ENCODE measurements at places on chromosomes 13 and 19.
A peak's percentile ranks its signal among the peaks of the same experiment; 100 is the strongest.

DNA sequence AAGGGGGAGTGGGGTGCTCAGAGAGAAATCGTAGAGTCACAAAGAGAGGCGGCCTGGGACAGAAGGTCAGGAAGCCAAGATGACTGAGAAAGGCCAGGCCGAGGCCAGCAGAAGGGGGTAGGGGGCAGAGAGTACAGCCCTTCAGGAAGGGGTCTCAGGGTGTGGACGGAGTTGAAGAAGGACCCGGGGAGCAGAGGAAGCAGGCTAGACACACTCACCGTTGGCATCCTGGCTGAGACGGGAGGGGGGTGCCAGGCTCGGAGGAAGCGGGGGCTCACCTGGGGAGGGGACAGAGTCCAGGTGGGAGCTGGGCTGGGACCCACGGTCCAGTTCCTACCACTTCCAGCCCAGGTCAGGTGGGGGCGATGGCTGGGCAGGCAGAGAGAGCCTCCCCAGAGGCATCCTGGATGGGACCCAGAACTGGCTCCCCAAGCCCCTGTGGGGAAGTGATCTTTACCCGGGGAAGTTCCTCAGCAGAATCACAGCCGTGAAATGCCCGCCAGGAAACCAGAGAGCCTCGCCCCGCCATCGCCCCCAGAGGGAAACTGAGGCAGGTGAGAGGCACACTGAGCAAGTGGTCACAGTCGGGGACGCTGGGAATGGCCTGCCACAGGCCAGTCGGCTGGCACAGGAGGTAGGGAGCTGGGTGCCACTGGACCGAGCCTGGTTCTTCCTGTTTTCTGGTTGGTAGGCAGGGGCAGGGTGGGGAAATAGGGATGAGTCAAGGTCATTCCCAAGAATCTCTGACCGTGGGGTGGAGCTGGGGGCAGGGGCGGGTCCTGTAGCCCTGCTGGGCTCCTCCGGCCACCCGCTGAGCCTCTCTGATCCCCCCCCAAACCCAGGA, 1.4 kb downstream of the MATK start:
- no peak for DNase-seq

DNA sequence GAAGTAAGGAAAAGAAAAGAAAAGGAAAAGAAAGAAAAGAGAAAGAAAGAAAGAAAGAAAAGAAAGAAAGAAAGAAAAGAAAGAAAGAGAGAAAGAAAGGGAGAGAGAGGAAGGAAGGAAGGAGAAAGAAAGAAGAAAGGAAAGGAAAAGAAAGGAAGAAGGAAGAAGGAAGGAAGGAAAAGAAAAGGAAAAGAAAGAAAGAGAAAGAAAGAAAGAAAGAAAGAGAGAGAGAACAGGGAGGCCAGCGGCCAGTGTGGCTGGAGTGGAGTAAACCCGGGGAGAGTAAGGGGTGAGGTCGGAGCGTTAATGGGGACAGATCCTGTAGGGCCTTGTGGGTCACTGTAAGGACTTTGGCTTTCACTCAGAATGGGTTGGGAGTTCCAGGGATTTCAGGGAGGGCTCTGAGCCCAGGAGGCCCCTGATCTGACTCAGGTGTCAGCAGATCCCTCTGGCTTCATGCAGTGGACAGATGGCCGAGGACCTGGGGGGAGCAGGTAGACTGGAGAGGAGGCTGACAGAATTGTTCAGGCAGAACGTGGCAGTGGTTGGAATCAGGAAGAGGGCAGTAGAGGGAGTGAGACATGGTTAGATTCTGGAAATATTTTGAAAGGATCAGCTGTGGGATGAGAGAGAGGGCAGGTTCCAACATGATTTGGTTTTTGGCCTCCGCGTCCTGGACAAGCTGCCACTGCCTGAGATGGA, 19.8 kb upstream of the FXYD3 start:
- no peak for DNase-seq

- peak; percentile 73 for DNase-seq
Observed at GRCh38 chr19:14072535-14073260, at the start of gene MISP3. TSS of gene MISP3 (plus strand) at chr19:14072786. CDS start at chr19:14073310, 524 bp downstream.

DNA sequence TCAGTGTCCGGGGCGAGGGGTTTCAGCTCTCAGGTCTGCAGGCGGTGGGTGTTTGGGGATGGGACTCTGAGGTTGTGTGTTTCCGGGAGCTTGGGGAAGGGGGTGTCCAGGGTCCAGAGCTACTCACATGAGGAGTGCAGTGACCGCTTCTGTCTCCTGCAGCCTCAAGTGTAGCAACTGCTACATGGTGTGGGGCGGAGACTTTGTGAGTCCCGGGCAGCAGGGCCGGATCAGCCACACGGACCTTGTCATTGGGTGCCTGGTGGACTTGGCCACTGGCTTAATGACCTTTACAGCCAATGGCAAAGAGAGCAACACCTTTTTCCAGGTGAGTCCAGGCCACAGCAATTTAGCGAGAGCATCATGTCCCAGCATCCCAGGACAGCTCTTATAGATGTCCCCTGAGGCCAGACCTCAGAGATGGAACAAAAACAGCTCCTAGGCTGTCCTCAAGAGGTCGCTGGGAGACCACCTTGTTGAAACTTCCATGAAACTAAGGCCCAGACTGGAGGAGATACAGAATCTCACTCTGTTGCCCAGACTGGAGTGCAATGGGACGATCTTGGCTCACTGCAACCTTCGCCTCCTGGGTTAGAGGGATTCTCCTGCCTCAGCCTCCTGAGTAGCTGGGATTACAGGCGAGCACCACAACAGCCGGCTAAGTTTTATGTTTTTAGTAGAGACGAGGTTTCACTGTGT, 44.9 kb downstream of the RYR1 start:
- no peak for DNase-seq

GRCh38 chr19:45444318-45445041, 20.8 kb upstream of the ERCC1 start:
- peak; percentile 94 for DNase-seq

- DNase-seq, result no peak
Observed at GRCh38 chr13:25085125-25085742, 10.7 kb upstream of the PABPC3 start.

DNA sequence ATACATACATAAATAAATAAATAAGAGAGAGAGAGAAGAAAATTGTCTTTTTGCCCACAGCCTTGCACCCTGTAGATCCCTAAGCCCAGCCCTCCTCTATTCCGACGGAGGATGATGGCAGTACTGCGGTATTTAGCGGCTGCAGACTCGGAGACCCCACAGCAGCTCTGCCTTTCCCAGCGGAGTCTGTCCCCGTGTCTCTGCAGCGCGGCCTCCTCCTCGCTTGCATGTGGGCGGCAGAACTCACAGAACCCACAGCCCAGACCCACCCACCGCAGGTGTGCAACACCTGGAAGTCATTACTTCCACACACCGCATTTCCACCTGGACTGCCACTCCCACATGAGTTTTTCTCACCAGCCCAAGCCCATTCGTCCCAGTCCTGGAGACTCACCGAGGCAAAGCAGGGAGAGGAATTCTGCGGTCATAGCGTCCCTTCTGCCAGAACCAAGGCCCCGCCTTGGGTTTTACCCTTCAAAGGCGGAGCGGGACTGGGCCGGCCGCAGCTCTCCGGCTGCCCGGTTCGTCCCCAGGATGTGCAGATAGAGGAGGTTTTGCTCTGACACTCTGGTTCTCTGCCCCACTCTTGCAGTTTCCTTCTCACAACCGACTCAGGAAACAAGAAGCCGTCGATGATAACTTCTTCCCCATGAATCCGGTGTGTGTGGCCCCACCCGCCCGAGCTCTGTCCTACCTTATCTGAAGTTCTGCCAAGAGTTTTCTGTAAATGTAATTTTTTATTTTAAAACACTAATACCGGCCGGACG, at the start of gene VSTM1:
Gene VSTM1, minus strand, starts transcription at position 548 of the 767 bp plus-strand sequence. Its CDS starts 120 bp downstream, at position 428.
- no peak for DNase-seq

- DNase-seq, result no peak
Observed at GRCh38 chr13:68897331-68897928, 1210.2 kb upstream of the ATXN8OS start.

GRCh38 chr19:45539459-45539858, 32.2 kb downstream of the VASP start:
- no peak for DNase-seq

DNA sequence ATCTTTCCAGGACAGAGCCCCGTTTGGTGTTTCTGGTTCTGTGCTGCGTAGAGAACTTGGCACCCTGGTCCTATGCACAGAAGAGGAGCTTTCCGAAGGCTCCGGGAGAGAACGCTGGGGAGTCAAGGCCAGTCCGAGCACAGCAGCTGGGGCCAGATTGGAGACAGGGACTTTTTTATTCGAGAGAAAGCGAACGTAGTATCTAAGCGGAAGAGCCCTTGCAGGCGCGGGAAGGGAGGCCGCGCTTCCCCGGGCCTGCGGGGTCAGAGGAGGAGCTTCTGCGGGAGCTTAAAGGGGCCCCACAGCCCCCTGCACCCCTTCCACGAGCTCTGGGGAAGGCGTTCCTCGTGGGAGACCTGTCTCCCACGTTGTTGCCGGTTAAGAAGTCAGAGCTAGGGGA, 48.6 kb upstream of the ARHGEF7 start:
- no peak for DNase-seq

DNA sequence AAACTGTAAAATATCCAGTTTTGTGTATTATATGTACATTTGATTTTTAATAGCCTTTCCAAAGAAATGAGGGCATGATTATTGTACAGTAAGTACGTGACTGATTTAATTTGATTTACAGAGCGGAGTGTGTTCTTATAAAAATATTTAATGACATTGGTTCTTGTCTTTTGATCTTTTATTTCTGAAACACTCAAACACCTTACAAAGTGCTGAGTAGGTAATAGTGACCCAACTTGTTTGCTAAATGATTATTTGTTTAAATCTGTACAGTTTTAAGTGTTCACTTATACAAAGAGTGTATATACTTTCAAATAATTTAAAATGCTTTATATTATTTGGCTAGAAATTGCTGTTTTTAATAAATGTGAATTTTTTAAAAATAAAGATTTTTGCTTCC, 71.5 kb downstream of the COG3 start:
- no peak for DNase-seq

DNA sequence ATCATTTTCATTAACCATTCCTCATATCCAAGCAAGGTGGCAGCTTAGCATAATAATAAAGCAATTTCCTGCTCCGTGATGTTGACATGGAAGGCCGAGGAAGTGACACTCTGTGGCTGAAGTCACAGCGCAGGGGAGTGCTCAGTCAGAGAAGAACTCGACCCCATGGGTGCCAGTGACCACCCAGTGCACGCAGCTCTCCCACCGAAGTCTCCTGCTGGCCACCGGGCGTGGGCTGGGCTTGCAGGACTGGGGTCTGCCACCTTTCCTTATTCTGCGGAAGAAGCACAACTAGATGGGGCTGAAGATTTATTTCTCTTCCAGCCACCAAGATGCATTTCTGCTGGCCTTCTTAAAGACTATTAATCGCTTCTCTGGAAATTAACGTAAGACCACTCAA, 132.1 kb upstream of the SPACA7 start:
- no peak for DNase-seq

- DNase-seq, result no peak
Observed at GRCh38 chr13:98222081-98222554, 45.0 kb upstream of the RNF113B start.

DNA sequence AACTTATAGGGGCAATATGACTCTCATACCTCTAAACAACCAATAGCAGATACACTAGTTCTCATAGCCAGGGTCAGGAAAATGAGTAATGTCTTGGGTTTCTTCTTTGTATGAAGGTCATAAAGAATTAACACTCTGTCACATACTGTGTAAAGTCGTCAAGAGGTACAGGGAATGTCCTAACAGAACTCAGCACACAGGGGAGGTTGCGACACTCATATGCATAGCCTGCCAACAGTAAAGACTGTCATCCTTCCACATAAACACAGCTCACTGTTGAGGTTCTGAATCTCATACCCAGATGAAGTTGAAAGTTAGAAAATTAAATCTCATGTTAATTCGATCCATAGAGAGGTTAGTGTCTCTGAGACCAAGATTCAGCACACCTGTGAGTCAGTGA, 34.2 kb upstream of the ZNF254 start:
- DNase-seq, result no peak

DNA sequence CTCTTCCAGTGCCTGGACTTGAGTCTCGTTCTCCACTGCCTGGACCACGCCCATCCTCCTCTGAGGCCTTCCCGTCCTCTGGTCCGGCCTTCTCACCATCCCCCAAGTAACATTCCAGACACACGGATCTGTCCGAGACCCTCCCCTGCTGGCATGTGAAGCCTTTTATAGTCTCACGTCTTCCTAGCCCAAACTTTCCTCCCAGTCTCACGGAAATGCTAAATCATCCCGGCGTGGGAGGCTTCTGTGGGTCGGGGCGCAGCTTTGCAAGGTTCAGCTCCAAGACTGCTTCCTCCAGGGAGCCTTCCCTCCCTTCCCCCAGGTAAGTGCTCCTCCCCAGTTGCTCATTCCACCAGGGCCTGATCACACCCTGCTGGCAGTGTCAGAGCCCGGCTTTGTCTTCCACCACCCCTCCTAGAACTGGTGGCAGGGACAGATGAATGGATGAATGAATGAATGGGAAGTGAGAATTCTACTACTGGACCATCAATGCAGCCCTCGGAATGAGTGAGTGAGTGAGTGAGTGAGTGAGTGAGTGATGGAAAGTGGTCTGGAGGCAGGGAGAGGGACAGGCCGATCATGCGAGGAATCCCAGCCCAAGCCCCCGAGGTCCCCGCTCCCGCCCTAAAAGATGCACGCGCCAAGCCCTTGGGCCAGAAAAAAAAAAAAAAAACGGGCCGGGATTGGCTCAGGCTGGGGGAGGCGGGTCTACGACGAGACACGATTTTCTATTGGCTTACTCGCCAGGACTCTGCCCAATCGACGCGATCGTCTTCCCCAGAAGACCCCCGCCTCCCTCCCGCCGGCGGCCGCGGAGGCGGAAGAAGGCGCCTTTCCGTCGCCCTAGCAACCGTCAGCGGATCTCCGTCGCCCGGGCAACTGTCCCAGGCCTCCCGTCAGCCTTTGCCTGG, 9.3 kb downstream of the EPHX3 start:
- peak; percentile 98 for DNase-seq

DNA sequence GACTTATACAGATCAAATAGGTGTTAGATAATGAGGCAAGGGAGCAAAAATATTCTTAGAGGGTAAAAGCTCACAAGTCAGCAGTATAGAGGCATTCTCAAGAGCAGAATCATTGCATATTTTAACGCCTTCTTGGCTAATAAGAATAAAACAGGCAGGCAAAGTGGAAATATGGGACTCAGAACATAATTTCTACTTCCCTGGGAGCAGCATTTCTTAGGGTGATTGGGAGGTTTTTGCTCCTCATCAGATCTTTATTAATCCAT, 39.6 kb downstream of the LHFPL6 start:
- no peak for DNase-seq

DNA sequence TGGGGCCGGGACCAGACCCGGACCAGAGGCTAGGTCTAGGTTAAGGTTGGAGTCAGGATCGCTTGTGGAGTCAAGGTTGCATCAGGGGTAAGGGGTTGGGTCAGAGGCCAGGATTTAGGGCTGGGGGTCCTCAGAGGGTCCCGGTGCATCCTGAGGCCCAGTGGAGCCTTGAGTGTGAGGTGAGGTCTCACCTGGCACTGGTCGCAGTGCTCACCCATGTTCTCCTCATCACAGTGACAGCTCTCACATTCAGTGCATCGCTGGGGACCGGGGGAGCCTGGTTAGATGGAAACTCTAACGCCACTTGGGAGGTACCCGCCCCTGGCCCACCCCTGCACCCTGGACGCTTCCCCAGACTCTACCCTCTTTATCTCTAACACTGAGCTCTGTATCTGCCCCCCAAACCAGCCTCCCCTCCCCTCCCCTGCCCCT, 3.1 kb downstream of the HRC start:
- no peak for DNase-seq

GRCh38 chr19:5073153-5073844, 104.4 kb downstream of the KDM4B start:
- no peak for DNase-seq
